ENCODE measurements at places on chromosomes 16 and 17.
A peak's percentile ranks its signal among the peaks of the same experiment; 100 is the strongest.

DNA sequence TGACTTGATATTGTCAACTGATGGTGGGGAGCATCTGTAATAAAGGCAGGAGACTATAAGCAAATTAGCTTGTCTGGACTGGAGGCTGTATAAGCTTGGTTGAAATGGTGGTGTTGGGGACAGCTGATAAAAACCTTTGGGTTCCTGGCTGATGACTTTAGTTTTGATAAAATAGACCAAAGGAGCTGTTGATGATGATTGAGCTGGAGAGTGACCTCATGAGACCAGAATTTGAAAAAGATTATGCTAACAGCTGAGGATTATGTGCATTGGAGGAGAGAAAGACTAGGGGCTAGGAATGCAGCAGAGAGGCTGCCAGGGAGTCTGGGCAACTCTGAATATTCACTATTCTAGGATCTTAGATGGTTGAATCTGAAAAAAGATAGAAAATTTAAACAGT lies 8.7 kb upstream of the CDC27 start:
- no peak for DNase-seq

GRCh38 chr16:22685459-22685830 lies 128.5 kb upstream of the HS3ST2 start:
- no peak for DNase-seq

DNA sequence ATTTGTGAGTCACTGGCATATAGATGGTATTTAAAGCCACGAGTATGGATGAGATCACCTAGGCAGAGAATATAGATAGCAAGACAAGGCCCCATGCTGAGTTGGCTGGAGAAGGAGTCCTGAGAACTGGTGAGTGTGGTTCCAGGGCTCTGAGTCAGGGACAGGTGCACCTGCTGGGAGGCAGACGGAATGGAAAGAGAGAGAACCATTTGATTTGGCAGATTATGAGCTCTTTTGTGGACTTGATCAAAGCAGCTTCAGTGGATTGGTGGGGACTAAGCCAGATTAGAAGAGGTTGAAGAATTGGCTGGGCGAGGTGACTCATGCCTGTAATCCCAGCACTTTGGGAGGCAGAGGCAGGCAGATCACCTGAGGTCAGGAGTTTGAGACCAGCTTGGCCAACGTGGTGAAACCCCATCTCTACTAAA lies 4.3 kb upstream of the C16orf92 start:
- no peak for DNase-seq

DNA sequence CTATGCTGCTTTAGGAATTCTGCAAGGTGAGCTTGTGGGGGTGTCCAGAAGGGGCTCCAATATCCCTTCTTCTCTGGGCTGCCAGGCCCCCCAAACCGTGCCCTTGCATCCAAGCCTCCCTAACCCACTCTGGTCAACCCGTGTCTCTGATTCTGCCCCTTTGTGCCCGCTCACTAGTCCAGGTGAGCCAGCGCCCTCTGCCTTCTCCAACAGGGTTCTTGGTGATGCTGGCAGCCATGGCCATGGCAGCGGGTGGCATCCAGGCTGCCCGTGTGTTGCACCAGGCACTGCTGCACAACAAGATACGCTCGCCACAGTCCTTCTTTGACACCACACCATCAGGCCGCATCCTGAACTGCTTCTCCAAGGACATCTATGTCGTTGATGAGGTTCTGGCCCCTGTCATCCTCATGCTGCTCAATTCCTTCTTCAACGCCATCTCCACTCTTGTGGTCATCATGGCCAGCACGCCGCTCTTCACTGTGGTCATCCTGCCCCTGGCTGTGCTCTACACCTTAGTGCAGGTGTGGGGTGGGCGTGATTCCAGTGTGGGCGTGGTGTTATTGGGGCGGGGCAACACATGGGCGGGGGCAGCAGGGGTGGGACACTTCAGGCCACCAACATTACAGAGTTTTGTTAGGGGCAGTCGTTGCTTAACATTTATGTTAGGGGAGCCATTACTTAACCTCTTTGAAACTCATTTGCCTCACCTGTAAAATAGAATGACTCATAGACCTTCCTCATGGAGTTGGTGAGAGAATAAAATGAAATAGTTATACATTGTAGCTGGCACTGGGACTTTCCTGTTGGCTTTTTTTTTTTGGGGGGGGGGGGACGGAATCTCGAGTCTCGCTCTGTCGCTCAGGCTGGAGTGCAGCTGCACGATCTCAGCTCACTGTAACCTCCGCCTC lies 31.4 kb downstream of the ANKRD40 start:
- DNase-seq = no peak

DNA sequence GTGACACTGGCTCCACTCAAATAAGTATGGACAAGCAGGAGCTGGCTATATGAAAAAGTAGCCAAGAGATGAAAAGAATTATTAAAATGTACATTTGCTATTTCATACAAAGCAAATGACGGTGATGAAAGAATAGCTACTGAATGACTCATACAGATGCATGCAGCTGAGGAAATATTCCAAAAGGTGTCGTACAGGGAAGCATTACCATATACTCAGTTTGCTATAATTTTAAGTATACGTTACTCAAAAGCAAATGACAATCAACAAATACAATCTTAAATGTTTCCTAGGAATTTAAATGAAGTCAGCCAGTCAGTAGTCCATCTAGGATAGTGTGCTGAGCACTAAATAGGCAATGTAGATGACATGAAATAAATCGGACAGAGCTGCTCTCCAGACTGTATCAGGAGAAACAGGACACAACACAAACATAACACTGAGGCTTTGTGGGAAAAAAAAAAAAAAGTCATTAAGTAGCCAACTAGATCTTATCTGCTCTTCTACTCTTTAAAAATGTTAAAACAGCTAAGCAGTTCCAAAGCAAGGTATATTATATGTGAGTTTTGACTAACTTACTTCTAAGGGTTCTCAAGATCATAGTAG lies 65.0 kb downstream of the NCOR1 start:
- no peak for DNase-seq

DNA sequence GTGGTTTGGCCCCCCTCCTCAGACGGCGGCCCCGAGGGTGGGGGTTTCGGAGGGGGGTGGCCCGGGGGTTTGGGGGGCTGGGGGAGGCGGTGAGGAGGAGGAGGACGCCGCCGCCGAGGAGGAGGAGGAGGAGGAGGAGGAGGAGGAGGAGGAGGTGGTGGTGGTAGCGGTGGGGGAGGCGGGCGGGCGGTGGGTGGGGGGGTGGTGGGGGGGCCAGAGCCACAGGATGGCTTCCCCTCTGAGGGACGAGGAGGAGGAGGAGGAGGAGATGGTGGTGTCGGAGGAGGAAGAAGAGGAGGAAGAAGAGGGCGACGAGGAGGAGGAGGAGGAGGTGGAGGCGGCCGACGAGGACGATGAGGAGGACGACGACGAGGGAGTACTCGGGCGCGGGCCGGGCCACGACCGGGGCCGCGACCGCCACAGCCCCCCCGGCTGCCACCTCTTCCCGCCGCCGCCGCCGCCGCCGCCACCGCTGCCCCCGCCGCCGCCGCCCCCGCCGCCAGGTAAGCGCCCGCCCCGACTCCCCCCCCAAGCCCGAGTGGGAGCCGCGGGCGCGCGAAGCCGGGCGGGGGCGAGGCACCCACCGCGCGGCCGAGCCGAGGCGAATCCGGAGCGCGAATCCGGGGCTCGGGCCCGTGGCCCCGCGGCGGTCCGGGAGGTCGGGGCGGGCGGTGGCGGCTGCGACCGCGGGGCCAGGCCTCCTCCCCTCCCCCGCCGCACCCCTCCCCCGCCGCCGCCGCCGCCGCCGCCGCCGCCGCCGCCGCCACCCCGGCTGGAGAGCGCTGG lies 3.8 kb upstream of the CHD3 start:
- no peak for DNase-seq

GRCh38 chr16:54986409-54986808 lies 55.7 kb downstream of the IRX5 start:
- DNase-seq = no peak

DNA sequence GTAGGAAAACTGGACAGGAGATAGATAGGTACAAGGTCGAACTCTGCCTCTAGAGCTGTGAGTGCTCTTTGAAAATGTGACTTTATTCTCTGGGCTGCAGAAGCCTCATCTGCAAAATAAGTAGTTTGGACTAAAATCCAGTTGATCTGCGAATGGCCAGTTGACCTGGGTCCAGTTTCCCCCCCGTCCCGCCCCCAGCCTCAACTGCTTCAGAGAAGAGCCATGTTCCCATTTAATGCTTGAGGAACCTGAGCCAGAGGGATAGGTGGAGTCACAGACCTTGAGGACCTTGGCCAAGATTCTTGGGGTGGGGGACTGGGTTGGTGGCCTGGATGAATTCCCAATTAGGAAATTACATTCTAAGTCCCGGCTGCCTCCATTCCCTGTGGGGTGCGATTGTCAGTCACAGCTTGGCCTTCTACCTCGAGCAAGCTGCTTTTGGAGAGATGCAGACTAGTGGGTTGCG lies 14.1 kb downstream of the TBX2 start:
- no peak for DNase-seq

GRCh38 chr17:60604686-60605334 lies 4.8 kb downstream of the PPM1D start:
- no peak for DNase-seq

- no peak for DNase-seq
Measured at GRCh38 chr16:50565428-50565827, 17.2 kb downstream of the NKD1 start.

DNA sequence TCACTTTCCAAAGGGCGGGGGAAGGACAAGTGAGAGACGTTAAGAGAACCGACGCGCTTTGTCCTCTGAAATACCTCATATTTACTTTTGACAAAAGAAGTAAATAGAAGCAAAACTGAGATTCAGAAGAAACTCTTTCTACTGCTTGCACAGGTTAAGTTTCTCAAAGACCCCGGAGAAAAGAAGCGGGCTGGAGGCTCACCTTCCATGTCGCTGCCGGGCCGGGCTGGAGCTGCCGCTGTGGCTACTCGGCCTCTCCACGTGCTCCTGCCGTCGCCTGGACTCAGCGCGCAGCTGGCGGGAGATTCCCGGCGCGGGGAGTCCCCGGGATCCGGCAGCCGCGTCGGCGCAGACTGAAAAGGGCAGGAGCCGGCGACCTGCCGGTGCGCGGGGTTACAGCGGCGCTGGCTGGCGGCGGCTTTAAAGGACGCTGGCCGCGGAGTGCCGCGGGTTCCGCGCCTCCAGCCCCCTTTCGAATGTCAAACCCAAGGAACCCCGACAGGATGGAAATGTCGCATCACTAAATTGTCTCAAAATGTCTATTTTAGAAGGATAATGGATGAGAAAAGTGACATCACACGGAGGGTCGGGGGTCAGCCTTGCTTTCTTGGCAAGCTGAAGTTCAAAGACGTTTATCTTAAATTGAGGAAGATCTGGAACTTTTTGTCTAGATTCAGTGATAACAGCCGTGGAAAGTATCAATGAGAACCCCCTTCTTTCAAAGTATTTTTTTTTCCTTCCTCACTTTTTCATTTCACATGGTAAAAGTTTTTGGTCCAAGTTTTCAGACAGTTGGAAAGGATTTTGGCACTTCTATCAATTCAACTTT lies at the start of gene IKZF3:
TSS of gene IKZF3 (minus strand) at position 395 of the 829 bp plus-strand sequence. CDS start at position 209, 186 bp downstream.
- DNase-seq = peak; percentile 72

- no peak for DNase-seq
Measured at GRCh38 chr16:87216841-87217275, 100.3 kb downstream of the C16orf95 start.

GRCh38 chr16:52578007-52578828 lies 31.3 kb upstream of the TOX3 start:
- DNase-seq = peak; percentile 42

- no peak for DNase-seq
Measured at GRCh38 chr16:69123910-69124309, 8.5 kb downstream of the CHTF8 start.

DNA sequence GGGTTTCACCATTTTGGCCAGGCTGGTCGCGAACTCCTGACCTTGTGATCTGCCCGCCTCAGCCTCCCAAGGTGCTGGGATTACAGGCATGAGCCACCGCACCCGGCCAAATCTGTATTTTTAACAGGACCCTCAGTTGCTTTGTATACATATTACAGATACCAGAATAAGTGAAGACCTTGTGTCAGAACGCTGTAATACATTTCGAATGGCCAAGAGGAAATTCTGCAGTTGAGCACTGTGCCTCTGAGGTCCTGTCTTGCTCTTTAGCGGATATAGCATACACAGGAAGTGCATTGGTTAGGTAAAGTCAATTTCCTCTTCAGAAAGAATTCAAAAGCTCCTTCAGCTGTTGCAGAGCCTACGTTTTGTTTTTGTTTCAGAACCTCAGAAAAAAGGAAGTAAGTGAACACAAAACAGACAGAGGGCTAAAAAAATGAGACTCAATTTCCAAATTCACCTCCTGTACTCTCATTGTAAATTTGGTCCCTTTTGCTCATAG lies 15.7 kb downstream of the CRLF3 start:
- no peak for DNase-seq

GRCh38 chr16:52647588-52647987 lies 100.6 kb upstream of the TOX3 start:
- DNase-seq = no peak

- no peak for DNase-seq
Measured at GRCh38 chr17:61208301-61209105, 191.1 kb upstream of the TBX2 start.

GRCh38 chr17:37476431-37477120 lies 13.1 kb upstream of the DUSP14 start:
- no peak for DNase-seq

DNA sequence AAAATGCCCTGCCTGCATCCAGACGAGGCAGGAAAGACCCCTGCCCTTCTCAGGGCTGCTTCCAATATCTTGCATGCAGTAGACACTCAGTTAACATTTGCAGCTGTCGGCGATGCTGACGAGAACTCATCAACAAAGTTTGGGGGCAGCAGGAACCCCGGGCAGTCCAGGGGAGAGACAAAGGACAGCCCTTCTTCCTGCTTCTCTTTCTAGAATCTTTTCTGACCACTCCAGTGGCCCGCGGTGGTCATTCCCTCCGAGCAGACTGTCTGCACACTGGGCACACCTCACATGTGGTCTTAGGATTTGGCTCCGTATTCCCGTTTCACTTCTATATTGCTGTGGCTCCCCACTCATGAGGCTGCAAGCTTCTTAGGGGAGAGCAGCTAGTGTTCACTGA lies 31.0 kb upstream of the MFSD6L start:
- DNase-seq = no peak

GRCh38 chr16:57859331-57859730 lies 57.0 kb upstream of the KIFC3 start:
- DNase-seq = no peak

DNA sequence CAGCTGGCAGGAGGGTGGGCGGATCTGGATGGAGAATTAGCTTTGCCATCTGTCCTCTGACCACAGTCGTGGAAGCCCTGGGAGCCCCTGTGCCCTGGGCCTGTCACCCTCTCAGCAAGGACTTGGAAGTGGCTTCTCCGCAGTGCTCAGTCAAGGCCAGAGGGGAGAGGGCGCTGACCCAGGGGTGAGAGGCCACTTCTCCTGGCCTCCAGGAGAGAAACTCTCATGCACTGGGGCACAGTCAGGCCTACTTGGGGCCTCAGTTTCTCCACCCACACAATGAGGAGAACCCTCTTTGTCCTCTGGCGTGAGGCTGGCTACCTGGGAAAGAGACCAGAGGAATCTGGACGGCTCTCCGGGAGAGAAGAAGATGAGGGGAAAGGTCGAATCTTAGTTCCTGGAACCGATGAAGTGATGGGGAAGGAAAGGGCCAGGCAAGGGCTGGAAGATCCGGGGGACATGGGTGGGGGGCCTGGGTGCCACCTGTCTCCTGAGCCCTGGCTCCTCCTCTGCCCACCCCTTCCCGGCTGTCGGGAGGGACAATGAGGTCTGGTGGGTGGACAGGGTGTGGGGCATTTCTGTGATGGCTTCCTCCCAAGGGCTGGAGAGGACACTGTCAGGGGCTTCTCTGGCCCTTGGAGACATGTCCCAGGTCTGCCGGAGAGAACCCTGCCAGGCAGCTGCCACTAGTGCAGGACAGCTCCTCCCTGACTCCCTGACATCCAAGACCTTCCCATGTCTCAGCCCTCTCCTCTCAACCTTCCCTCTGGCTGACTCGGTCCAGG lies 9.0 kb upstream of the ARHGAP27 start:
- no peak for DNase-seq

All from NCI-H774 (cell line).